ENCODE measurements at places on chromosomes 2 and 18.
A peak's percentile ranks its signal among the peaks of the same experiment; 100 is the strongest.

DNA sequence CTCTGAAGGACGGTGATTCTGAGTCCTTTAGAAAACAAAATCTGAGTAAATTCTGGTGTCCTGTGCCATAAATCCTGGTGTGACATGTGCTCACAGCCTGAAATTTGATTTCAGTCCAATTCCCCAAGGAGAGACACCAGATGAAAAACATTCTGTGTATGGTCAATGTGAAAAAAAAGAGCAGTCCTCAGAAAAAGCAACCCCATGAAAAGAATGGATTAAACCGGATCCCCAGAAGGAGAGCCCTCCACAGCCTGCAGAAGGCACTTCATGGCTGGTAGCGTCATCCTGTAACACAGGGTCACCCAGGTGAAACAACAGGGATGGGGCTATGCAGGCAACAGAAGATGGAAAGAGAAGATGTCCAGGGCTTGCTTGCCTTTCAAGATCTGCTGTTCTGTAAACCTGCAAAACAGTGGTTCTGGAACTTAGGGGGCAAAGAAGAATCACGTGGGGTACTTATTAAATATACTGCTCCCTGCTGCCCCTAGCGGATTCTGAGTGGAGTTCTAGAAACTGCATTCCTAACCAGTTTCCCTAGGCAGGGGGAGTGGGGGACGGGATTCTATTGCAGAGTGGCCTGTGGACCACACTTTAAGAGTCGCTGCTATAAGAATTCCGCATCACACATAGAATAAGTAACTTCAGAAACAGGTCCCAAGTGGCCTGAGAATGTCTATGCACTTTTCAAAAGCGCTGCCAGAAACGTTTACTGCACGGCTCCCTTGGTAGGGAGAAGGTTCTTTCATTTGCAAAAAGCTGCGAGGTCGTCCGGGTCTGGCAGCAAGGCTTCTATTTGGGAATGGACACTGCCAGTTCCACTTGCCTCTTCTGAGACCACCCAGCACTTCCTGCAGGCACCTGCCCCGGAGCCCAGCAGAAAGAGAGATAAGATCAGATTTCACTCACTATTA, 118.9 kb upstream of the ARL5A start:
- DNase-seq = no peak

DNA sequence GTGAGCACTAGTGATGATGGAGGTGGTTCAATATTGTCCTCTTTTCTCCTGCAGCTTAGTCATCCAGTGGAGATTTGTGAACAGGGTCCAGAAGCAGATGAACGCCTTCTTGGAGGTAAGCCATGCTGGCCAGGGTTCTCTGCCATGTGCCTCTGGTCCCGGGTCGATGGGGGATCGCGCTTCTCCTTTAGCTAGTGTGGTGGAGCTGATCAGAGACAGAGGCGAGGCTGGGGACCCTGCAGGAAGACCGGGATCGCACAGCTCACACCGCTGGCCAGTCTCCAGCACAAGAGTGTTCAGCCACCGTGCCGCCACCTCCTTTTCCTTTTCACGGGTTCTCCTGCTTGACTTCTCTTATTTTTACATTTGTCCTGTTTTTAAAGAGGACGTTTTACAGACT, 243.4 kb downstream of the ALPK2 start:
- no peak for DNase-seq

- no peak for DNase-seq
Observed at GRCh38 chr2:150088538-150088937, 398.9 kb downstream of the RND3 start.

- DNase-seq = no peak
Observed at GRCh38 chr2:201248288-201248844, 12.0 kb upstream of the CASP8 start.

DNA sequence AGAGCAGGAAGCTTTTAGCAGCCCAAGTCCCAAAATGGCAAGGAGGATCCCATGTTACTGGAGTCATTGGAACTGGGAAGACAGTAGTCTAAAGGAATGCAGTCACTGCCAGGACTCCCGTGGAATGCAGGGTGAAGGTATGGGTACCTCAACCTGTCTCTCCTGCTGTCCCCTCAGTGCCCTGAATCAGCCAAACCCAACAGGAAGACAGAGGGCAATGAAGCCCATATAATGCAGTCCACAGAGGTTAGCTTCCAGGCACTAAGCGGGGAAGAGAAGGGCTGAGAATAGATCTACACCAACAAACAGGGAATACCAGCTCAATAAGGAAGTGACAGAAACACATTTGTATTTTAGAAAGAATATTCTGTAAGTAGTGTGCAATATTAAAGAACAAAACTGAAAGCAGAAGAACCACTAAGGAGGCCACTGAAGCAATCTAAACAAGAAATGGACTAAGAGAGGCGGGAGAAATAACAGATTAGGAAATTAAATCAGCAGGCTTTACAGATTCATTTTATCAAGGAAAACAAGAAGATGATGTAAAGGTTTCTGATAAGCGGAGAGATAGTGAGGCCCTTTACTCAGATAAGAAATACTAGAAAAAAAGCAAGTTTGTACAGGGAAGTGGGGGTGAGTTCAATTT, 8.3 kb downstream of the NEMP2 start:
- no peak for DNase-seq

DNA sequence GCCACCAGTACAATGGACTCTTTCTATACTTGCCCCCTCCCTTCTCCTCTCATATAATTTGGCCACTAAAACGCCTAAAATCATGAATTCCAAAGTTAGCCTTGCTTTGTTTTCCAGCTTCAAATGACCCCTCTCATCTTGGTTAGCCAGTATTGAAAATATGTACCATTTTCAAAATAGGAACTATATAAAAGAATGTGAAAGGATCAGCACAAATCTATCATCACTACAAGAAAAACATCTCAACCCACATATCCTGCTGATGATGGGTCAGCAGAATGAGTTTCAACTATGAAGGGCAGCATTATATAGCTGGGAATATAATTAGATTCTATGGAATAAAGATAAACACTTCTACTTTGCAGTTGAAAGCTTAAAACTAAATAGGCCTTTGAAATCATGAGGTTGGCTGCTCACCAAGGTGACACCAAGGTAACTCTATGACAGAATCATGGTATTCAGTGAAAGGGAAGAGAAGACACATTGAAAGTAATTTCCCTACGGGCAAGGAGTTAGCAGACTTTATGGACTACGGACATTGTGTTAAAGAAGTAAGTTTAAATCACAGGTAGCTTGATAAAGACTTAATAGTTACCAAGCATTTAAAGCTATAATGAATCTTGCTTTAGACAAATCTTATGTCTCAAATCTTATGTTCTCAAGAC, 873.0 kb downstream of the CPS1 start:
- DNase-seq = no peak

DNA sequence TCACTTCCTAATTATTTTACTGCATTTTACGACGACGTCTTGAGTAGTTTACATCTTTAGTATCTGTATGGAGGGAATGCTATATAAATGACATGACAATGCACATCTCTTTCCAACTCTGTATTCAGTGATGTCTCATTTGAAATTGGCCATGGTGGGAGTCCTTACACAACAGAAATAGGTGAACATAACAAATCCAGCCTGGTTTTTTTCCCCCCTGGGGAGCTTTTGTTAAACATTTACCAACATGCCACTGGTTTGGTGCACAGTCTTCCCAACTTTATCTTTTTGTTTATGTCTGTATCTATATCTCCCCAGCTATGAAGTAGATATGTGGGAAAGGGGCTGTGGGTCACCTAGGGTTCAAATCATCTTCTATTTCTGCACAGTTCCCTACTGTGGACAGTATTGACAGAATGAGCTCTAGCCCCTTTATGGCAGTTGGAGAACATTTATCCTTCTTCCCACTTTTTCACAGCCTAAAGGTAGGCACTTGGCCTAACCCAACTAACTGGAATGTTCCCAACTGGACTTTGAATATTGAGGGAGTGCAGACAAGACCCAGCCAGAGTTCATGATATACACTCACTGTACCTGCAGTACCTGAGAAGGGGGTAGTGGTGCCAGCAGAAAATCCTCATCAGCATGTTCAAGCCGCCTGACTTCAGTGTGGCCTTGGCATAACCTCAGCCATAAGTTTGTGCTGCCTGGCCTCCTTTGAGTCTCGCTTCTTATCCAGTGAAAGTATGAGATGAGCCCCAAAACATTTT, 5.7 kb upstream of the RTKN start:
- no peak for DNase-seq

DNA sequence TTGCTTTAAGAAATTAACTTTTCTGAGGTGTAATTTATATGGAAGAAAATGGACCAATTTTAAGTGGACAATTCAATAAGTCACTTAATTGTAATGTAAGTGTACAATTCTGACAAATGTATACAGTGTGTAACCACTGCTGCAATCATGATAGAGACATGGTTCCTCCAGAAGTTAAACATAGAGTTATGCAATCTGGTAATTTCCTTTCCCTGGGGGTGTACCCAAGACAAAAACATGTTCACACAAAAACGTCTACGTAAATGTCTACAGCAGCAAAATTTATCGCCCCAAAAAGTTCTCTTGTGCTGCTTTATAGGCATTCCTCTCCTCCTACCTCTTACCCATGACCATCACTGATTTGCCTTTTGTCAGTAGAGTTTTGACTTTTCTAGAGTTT, 141.5 kb downstream of the AQP4 start:
- no peak for DNase-seq

GRCh38 chr2:20829861-20830260, 7.0 kb upstream of the LDAH start:
- DNase-seq = no peak

DNA sequence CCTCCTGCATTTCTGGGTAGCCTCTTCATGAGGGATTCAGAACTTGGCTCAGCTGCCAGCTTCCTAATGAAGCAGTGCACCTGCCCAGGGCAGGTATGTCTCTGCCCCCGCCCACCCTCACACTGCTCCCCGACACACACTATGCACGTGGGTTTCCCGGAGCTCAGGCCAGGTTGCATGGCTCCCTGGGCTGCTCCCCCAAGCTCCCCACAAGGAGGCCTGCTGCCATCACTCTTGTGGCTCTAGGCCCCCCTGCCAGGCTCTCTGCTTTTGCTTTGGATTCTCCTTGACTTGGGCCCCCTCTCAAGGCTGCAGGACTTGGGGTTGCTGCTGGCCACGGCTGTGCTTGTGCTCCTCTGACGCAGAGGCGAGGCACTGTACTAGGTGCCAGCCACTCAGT, 43.6 kb downstream of the ADD2 start:
- no peak for DNase-seq

- DNase-seq = no peak
Observed at GRCh38 chr2:150495993-150496627, 8.6 kb upstream of the RND3 start.

GRCh38 chr2:66034467-66034866, 400.5 kb upstream of the MEIS1 start:
- no peak for DNase-seq

DNA sequence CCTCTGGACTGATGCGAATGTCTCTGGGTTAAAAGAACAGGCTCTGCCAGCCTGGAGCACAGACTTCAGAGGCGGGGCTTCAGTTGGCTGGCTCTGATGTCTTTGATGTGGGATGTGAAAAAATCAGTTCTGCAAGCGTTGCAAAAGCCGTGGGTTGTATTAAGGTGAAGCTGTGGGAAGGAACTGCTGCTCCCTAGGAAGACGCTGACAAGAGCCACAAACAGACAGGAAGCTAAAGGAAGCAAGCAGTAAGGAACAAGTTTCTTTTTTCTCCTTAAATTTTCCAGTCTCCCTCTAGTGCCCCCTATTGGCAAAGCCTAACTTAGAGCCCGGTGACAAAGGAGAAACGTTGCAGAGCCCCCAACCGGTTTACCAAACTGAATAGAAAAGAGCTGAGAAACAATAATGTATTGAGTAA, 239.0 kb downstream of the CCDC178 start:
- no peak for DNase-seq

GRCh38 chr2:190412966-190413365, 4.8 kb downstream of the MFSD6 start:
- no peak for DNase-seq

DNA sequence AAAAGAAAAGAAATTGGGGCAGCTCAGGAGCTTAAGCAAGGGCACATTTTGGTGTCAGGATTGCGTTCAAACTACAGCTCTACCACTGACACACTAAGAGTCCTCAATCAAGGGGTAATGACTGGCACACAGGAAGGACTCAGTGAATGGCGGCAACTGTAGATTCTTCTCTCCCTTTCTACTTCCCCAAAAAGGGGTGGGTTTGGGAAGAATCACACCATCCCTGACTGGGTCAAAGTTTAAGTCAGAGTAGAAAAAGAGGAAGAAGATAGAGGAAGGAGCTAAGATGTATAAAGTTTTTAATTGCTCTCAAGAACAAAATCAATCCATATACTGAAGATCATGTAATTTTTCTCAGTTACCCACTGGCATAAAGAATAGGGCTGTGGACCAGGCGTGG, 2.6 kb downstream of the NLRC4 start:
- no peak for DNase-seq

DNA sequence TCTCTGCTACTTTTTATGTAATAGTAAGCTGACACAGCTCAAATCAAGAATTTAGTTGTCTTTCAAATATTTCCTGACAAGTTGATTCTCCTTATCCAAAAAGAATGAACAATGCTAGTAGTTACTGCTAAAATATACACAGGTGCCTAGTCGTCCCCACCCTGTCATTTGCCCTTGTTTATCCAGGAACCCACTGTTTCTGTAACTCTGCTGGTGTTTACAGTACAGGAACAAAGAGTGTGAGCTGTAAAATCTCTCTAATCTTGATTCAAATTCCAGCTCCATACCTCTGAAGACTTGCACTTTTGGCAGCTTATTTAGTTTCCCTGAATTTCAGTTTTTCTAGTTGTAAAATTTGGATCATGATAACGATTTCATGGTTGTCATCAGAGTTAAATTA, 21.1 kb upstream of the SCYGR2 start:
- DNase-seq = no peak

- no peak for DNase-seq
Observed at GRCh38 chr18:55588111-55588869, at the start of gene TCF4. TSS of gene TCF4 (minus strand) at chr18:55588192. CDS start at chr18:55587116, 1,076 bp downstream.

DNA sequence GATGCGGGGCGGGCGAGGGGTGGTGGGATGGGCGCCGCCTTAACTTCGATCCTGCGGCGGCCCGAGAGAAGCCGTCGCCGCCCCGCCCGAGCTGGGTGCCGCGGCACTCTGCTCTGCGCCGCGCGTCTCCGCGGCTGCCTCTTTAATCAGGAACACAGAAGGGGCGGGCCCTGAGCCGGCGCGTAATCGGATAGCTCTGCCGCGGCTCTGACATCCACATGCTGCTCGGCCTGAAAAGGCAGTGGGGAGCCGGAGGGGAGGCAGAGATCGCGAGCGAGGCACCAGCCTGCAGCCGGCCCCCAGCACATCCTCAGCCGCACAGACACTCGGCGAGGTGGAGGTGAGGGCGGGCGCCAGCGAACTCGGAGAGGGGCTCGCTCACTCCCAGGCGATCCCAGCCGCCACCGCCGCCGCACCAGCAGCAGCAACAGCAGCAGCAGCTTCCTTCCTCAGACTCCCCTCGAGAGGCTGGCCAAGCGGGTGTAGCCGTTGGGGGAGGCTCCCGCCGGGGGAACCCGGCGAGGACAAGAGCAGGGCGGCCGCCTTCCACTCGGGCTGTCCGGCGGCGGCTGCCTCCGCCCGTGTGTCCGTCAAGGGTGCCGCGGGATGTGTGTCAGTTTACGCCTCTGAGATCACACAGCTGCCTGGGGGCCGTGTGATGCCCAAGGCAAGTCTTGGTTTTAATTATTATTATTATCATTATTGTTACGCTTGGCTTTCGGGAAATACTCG, at the start of gene NRP2:
Gene NRP2 (plus strand): TSS at position 263 of the 732 bp plus-strand sequence. CDS start 790 bp downstream, outside the sequence.
- peak; percentile 48 for DNase-seq
